CD4-positive, alpha-beta T cell treated with Interleukin-15 for 4 hours (primary cell): ENCODE measurements at places on chromosomes 3 and 15.

GRCh38 chr3:116492379-116492778 is 47.1 kb upstream of the LSAMP start:
- no peak for DNase-seq

GRCh38 chr3:102750322-102750721 is 315.5 kb downstream of the ZPLD1 start:
- DNase-seq = no peak

DNA sequence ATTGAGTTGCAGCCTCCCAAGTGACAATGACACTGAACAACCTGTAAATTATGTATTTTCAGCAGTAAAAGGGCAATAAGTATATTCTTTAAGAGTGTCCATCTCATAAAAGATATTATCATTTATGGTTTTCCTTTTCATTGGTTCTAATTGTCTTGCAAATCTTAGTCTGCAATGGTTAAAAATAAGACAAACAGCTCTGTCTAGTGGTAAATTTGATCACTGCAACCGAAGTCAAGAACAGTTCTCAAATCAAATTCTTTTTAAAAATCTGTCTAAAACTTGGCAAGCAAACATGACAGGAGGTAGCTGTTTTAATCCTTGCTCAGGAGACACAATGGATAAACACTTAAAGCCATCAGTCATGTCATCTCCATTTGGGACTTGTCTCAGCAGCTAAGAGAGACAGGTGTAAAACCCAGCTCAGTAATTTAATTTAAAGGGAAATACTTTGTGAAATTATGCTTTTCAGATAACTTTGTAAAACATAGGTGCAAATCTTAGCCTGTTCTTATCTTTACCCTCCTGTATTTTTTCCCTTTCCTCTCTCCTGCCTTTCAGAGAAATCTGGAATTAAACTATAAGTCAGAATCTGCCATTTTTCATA is 150.3 kb upstream of the ARHGEF26 start:
- no peak for DNase-seq

GRCh38 chr3:129428376-129429079 is at the start of gene EFCAB12:
TSS of gene EFCAB12 (minus strand) at chr3:129428636. CDS start at chr3:129428488, 148 bp downstream.
- DNase-seq = peak; percentile 90

DNA sequence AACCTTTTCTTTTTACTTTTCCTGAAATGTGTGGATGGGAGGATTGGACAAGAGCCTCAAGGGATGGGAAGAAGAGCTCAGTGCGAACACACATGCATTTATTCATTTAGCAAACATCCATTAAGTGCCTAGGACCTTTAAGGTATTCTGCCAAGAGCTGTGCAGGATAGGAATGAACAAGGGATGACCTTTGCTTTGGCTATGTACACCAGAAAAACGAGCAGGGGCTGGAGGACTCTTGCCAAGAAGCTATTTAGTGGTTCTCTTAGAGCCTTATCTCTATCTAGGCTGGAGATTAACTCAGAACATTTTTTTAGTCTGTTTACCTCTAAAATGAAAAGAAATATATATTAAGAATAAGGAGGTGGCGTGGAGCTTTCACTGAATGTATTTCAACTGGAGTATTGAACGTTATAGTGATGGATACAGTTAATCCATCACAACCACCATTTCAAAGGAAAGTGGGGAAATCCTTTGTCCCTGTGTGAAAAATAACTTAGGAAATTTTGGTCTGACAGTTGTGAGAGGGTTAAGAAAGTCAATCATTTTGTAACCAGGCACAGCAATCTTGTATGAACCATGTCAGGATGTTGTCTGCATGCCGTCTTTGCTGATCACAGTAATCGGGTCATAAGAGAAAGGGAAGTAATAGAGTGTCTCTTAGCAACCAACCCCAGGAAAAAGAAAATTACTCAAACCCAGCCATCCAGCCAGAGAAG is 279.0 kb downstream of the LPP start:
- peak; percentile 17 for DNase-seq

GRCh38 chr3:52498137-52499054 is 3.3 kb downstream of the STAB1 start:
- no peak for DNase-seq
